ENCODE measurements at places on chromosomes 6 and 20.
A peak's percentile ranks its signal among the peaks of the same experiment; 100 is the strongest.

DNA sequence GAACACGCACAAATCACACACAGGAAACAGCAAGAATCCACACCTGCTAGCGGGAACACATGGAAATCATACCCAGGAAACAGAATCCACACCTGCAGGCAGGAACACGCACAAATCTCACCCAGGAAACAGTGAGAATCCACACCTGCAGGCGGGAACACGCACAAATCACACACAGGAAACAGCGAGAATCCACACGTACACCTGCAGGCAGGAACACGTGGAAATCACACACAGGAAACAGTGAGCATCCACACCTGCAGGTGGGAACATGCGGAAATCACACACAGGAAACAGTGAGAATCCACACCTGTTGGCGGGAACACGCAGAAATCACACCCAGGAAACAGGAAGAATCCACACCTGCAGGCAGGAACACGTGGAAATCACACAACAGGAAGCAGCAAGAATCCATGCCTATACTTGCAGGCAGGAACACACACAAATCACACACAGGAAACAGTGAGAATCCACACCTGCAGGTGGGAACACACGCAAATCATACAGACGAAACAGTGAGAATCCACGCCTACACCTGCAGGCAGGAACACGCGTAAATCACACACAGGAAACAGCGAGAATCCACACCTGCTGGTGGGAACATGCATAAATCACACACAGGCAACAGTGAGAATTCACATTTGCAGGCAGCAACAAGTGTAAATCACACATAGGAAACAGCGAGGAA is 108.6 kb downstream of the DLL1 start:
- DNase-seq = no peak

- no peak for DNase-seq
Measured at GRCh38 chr6:37580176-37580955, 80.7 kb upstream of the CCDC167 start.

GRCh38 chr6:164982389-164982788 is 327.0 kb downstream of the C6orf118 start:
- no peak for DNase-seq

GRCh38 chr6:75611702-75612375 is 10.2 kb downstream of the SENP6 start:
- no peak for DNase-seq

GRCh38 chr20:21270806-21271205 is 32.3 kb upstream of the XRN2 start:
- no peak for DNase-seq

- DNase-seq = no peak
Measured at GRCh38 chr20:1710484-1710883, 52.9 kb upstream of the SIRPG start.

GRCh38 chr6:16320533-16321340 is 82.3 kb downstream of the GMPR start:
- no peak for DNase-seq

DNA sequence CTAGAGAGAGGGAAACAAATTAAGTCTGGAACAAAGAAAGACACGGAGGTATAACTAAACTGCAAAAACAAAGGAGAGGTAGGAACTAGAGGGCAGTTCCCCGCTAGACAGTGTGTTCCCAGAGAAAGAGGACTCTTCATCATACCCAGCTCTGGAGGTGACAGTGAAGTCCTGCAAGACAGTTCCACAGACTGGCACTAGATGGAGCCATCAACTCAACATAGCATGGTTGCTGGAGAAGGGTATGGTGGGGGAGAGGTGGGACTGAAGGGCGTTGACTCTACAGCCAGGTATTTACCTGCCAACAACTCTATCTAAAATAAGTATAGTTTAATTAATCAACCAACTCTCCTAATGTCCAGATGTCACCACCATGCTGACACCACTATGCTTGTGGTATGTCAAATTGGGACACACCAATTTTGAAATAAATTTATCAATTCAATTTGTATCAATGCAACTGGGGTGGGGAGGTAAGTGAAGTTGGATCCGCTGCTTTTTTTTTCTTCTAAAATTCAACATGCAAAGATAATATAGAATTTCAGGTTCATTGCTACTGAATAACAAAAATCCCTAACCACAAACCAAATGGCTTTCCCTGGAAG is 9.7 kb downstream of the BACH2 start:
- DNase-seq = no peak

- DNase-seq = no peak
Measured at GRCh38 chr6:80331974-80332373, 225.5 kb downstream of the BCKDHB start.

- no peak for DNase-seq
Measured at GRCh38 chr6:56962441-56962840, 7.5 kb downstream of the BEND6 start.

- peak; percentile 1 for DNase-seq
Measured at GRCh38 chr6:140897804-140898573, 1234.7 kb upstream of the GJE1 start.

DNA sequence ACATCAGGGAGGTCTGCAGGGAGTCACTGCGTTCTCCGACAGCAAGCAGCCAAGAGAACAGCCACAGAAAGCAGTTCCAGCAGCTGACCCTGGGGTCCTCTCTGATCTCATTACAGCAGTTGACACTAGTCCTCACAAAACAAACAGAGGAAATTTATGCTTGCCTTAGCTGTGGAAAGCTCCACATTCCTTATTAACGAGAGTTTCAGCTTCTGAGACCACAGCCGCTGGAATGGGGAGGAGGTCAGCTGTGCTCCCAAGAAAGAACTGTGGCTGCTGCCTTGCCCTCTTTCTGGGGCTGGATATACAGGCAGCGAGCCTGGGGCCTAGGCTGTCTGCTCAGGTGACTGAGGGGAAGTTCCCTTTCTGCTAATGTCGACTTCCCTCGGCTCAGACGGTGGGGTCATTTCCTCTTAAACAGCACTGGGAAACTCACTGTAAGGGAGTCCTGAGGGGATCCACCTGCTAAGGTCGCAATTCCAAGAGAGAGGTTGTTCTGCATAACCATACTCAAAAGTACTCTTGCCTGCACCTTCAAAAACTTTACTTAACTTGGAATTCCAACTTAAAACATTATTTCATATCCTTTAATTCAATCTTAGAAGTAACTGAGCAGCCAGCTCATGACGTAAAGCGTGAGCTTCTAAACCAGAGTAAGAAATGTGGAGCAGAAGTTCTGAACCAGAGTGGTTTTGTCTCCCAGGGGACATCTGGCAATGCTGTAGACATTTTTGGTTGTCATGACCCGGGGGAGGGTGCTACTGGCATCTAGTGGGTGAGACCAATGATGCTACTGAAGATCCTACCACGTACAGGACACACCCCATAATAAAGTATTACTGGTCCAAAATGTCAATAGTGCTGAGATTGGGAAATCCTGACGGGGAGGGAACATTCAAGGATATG is 80.3 kb downstream of the BACH2 start:
- DNase-seq = no peak

DNA sequence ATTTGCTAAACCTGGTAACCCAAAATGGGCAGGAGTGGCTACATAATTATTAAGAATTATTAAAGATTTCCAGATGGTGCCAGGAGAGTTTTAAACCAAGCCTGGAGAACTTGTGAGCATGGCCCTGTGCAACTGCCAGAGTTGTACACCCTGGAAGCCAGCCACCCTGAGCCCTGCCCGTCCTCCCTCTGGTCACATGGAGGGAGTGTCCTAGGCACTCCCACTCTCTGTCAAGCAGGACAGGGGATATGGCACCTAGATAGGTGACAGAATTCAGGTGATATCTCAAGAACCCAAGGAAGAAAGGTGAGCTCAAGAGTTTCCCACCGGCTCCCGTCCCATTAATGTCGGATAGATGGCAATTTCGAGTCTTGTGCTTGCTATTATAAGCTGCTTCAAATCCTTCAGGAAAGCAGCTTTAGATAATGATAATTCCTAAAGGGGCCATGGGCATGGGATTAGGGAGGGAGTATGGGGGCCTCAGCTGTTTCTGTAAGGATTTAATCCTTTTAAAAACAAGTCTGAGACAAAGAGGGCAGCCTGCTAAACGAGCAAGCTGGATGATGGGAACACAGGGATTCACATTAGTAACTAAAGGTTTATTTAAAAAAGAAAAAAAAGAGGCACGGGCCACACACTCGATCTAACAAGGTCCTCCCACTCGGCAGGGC is 169.1 kb downstream of the BMP7 start:
- no peak for DNase-seq

GRCh38 chr6:111091987-111092386 is 4.7 kb downstream of the SLC16A10 start:
- no peak for DNase-seq

GRCh38 chr6:158040051-158040803 is 58.6 kb downstream of the SYNJ2 start:
- peak; percentile 38 for DNase-seq

DNA sequence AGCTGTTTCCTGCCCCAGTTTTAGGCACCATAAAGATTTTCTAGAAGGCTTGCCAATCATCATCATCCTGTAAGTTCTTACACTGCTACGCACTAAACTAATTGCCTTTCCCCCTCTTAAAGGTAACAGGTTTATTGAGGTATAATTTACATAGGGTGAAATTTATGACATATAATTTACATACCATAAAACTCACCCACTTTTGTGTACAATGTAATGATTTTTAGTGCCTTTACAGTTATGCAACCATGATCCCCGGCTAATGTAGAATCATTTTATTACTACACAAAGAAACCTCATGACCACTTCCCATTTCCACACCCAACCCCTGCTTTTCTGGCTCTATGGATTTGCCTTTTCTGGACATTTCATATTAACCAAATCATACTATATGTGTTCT is 21.1 kb downstream of the GCNT2 start:
- no peak for DNase-seq

GRCh38 chr20:63520934-63521601 is 503 bp downstream of the PPDPF start:
- DNase-seq = peak; percentile 75

DNA sequence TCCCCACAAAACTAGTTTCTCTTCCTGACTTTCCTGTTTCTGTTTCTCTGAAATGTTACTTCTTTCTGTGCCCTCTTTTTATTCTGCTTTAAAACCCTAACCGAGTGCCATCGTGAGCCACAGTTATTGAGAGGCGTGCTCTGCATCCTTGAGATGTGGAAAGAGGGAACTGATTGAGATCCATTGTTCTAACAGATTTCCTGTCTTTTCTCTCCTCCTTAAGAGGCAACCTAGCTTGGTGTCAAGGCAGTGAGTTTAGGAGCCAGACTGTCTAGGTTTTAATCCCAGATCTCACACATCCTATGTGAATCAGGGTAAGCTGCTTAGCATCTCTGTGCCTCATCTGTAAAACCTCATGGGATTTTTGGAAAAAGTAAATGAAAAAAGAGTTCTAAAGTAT is 57.5 kb downstream of the SNX9 start:
- no peak for DNase-seq

DNA sequence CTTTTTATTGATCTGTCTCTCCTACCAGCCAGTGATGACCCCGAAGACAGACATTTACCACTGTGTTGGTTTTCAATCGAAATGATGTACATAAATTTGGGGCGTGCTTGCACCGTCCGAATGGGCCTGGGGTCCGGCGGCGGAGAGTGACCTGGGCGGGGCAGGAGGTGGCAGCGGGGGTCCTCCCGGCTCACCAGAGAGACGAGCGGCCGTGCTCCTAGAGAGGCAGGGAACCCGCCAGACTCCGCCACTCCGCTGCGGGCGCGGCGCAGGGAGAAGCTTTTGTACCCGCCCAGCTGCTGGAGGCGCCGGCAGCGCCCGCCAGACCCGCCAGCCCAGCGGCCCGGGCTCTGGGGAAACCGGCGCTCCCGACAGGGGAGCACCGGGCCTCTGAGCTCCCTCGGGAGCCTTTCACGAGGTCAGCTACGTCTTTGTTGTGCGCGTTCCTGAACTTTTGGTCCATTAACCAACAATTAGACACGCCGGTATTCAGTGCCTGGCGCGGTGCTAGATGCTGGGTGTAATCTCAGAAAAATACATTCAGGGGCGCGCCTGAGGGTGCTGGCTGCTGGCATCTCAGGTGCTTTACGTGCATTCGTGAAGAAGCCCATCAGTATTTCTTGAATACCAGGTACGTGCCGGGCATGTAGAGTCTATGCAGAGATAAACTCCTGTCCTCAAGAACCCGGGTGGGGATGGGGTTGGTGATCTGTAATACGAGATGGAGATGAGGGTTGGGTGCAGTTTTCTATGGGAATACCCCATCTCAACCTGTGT is at the start of gene PGBD1:
TSS of gene PGBD1 (plus strand) at position 285 of the 777 bp plus-strand sequence. CDS start 2,242 bp downstream, outside the sequence.
- peak; percentile 68 for DNase-seq

DNA sequence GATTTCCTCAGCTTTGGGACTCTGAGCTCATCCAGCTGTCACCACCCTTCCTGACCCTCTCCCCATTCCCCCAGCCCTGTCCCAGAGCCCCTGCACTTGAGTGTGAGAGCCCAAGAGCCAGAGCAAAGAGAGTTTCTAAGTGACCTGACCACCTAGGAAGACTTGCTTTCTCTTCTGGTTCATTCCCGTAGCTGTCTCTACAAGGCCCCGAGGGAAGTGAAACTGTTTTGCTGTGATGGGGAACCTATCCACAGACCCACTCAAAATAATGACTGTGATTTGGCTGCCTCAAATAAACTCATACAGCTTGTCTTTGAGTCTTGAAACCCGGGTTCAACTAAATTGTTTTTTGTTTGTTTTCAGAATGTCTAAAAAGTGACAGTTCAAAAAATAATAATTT is 74.6 kb upstream of the XRN2 start:
- DNase-seq = no peak
